Hypothalamus (tissue), 51 donors: ENCODE measurements at places on chromosomes 5 and 9.
A peak's percentile ranks its signal among the peaks of the same experiment; 100 is the strongest.

- peak; percentile 60 for DNase-seq
Measured at GRCh38 chr9:133792721-133793470, 54.7 kb upstream of the SARDH start.

GRCh38 chr5:24059716-24060115 lies 552.3 kb downstream of the PRDM9 start:
- DNase-seq, result no peak

DNA sequence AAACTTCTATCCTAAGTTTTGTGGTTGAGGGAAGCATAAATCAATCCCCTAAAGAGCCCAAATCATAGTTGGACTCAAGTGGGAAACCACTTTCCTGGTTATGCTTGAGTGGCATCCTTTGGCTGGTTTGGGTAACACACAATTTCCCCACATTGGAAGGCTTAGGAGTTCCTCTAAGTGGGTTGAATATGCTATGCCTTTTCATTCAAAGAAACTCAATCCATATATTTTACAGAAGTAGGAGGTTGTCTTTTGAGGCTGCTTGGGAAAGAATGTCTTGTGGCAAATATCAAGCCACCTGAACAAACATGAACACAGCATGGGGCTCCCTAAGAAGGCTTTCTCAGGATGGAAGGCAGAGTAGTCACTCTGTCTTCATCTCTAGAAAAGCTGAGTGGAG lies 121.1 kb downstream of the SPATA31D1 start:
- DNase-seq, result no peak

DNA sequence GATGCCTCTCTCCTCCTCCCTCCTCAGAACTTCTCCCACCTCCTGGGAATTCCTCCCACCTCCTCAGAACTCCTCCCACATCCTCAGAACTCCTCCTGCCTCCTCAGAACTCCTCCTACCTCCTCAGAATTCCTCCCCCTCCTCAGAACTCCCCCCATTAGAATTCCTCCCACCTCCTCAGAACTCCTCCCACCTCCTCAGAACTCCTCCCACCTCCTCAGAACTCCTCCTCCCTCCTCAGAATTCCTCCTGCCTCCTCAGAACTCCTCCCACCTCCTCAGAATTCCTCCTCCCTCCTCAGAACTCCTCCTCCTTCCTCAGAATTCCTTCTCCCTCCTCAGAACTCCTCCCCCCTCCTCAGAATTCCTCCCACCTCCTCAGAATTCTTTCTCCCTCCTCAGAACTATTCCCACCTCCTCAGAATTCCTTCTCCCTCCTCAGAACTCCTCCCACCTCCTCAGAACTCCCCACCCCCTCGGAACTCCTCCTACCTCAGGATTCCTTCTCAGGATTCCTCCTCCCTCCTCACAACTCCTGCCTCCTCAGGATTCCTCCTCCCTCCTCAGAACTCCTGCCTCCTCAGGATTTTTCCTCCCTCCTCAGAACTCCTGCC lies 23.9 kb downstream of the SLC46A2 start:
- DNase-seq, result no peak

- no peak for DNase-seq
Measured at GRCh38 chr5:121949885-121950284, 11.9 kb upstream of the SRFBP1 start.

GRCh38 chr9:90860826-90861225 lies 59.2 kb downstream of the SYK start:
- DNase-seq, result no peak

DNA sequence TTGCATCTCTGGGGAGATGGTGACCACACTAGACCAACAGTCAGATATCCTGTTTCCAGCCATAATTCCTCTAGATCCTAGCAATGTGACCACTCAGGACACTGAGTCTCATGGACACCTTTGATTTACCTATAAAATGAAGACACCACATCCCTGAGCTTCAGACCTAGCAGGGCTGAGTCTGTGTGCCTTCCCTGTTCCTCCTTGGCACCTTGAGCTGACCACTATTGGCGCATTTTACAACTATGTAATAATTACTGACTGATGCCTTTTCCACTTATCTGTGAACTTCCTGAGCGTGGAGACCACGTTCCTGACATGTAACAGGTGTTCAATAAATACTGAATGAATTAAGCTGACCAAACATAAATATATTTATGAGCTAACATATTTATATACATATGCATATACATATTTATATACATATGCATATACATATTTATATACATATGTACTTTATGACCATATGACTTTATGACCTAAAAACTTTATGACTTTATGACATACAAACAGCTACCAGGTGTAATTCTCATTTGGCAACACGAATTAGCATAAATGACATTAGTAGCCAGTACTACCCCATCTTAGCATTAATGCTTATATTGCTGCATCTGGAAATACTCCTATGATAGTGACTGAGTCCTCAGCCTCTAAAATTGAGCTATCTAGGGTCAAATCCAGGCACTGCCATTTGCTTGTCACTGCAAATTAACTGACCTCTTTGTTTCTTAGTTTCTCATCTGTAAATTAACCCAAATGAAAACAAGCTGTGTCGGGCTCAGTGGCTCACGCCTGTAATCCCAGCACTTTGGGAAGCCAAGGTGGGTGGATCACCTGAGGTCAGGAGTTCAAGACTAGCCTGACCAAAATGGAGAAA lies 150.6 kb downstream of the GNA14 start:
- DNase-seq, result no peak

GRCh38 chr5:85049020-85049419 lies 664.3 kb upstream of the EDIL3 start:
- no peak for DNase-seq

- DNase-seq, result no peak
Measured at GRCh38 chr5:125348936-125349831, 602.7 kb upstream of the ZNF608 start.

- no peak for DNase-seq
Measured at GRCh38 chr5:96919754-96920197, 16.1 kb upstream of the LNPEP start.

DNA sequence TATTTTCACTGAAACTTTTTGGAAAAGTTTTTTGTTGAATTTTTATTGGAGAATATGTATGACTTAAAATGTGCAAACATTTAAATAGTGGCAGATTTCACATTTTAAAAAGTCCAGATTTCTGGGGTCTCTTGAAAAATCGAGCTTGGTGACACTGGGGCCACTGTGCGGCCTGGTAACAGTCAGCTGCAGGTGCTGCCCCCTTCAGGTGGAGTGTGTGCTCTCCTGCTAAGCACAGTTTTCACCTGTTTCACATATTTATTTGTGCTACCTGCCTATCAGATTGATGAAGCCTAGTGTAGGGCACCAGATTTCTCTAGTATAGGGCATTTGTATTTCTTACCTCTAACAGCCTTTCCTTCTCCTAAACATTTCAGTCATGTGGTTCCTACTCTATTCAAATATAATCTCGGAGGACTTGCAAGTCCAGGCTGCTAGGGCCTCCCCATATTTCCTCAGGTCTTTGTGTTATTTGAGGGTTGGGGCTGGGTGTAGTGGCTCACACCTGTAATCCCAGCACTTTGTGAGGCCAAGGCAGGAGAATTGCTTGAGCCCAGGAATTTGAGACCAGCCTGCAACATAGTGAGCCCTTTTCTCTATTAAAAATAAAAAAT lies 95.8 kb upstream of the KLF9 start:
- DNase-seq, result no peak

DNA sequence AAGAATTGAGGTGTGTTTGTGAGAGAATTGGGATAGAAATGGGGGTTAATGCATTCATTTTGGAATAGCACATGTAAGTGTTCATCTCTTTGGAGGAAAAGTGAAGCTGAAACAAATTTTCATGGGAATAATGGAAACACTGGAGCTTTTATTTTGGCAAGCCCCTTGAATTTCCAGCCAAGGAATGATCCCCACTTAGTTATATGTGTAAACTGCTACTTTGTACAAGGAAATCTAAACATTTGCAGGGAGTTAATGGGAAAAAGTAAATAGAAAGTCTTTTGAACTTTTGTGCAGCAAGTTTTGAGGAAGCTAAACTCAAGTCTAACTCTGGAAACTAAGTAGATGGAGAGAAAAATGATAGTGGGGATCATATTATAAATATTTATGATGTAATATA lies 44.1 kb downstream of the CAMK4 start:
- no peak for DNase-seq

DNA sequence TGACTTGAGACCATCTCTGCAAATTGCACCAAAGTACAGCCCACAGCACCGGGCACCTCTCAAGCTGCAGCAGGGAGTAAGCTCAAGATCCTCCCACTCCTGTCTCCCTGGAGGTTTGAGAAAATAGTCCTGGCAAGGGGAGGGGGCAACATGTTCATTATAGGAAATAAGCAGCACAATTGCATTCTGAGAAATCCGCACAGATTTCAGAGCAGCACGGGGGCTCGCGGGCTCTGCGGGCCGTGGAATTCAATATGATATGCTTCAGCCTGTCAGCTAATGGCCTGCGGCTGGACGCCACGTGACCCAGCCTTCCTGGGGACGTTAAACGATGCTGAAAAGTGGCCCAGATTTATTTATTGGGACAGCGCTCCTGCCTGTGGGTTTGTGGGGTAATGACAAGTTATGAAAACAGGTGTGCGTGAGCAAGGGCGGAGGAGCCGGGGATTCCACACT lies 156.4 kb downstream of the DAB2IP start:
- DNase-seq, result no peak

DNA sequence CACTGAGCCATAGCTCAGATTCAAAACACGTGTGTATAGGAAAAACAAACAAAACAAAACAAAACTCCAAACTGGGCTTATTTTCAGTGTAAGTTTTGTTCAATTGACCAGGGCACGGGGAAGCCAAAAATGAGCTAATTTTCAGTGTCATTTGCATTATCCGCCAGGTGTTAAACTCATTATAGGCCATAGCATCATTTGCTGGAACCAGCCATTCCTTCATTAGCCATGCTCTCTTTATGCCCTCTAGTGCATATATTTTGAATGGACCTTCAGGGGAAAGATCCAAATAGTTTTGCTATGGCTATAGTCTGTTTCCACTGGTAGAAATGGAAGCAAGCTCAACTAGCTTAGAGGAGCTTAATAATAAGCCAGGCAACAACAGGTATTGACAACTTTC lies 1205.2 kb upstream of the DMAC1 start:
- no peak for DNase-seq

- DNase-seq, result no peak
Measured at GRCh38 chr5:74514888-74515551, 125.5 kb downstream of the ENC1 start.

DNA sequence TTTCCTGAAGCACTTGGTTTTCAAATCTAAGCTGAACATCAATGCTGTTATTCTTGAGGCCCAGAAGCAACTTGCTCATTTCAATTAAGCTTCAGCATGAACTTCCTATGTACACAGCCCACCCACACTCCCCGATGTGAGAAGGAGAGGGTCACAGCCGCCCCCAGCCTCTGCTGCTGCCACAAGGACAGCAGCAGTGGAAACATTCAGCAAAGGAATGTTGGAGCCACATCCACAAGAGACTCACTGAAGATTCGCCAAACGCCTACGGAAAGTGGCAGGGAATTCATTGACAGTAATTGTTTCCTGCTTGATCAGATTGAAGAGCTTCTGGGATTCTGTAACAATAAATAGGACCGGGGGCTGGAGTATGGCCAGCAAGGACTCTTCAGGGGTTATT lies 2.9 kb downstream of the TGFBI start:
- DNase-seq, result no peak

GRCh38 chr9:92308893-92309292 lies 15.4 kb upstream of the IARS1 start:
- no peak for DNase-seq

GRCh38 chr5:169695025-169695625 lies 58.0 kb downstream of the DOCK2 start:
- no peak for DNase-seq

DNA sequence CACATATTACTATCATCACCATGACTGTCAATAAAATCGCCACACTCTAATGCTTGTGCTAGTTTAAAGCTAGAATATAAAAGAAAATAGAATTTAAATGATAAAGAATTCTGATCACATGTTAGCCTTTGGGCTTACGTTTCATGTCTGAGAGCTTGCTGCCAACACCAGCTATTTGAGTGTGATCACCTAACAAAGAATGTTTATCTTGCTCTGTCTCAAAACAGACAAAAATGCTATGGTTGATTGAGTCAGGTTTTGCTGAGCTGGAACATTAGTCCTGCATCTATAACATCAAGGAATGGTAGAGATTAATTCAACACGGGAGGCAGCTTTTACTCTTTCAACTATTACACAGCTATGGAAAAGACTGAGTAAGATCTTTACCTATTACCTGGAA lies 50.7 kb downstream of the MSX2 start:
- DNase-seq, result no peak

DNA sequence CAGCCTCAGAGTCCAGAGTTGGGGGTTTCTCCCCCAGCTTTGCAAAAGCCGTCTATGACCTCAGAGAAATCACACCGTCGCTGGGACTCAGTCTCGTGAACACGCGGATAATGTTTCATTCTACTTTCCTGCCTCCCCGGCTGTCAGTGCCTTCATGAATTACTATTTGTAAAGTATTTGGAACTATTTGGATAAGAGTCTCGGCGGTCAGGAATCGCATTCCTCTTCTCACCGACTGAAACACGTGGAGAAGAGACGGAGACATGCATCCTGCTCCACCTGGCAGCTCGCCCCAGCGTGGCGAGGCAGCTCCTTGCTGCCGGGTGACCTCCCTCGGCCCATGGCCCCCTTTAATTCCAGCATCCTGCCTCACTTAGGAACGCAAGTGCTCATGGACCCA lies 23.9 kb downstream of the IRX2 start:
- DNase-seq, result no peak

DNA sequence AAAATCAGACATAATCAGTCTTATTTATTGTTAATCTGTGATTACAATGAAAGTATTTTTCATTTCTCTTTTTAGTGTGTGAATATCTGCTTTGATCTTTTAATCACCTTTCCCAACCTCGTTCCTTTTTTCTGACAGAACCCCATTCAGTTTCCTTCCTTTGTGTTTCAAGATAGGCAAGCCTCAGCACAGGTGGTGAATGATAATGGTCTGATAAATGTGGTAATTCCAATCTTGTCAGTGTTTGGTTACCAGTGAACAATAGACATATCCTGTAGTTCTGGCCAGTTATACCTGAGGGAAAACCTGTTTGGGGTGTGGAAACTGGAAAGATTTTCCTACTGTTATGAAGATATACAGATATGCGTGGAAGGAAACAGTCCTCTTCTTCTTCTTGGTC lies 13.5 kb downstream of the STX17 start:
- no peak for DNase-seq

DNA sequence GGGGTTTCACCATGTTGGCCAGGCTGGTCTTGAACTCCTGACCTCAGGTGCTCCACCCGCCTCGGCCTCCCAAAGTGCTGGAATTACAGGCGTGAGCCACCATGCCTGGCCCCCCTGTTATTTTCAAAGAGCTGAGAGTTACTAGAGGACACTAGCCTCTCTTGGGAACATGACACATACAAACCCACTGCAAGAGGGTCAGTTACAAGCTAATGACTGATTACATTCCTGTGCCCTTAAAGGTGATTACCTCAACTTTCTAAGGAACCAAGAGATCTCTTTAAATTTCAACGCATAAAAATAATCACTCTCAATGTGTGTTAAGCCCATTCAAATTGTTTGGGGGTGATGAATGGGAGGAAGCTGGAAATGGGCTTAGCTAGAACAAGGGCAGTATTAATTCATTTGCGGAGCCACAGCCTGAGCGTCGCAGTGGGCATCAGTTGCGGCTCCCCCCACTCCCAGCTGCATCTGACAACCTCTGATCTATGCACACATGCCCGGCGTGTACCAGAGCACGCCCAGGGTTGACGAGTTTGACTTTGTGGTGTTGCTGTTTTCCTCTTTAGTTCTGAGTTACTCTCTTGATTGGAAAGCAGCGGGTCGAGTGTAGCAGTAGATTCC lies 146.9 kb downstream of the GOLPH3 start:
- DNase-seq, result peak; percentile 43

- no peak for DNase-seq
Measured at GRCh38 chr5:144004146-144004545, 166.3 kb downstream of the YIPF5 start.

- no peak for DNase-seq
Measured at GRCh38 chr9:87887661-87888480, 5.2 kb downstream of the SPATA31E1 start.
